SJCRH30 (cell line): ENCODE measurements at places on chromosomes 7 and 10. TPM values are rescaled to one million over a fixed set of nuclear protein-coding genes. Genes with fewer than 3 reads are reported as not detected.

- H3K36me3 ChIP-seq, result no peaks in the 10 kb centered on the region
- no peaks in the 10 kb centered on the region for H3K4me1 ChIP-seq
- H3K27ac ChIP-seq, result no peak overlapping the region
- no peak overlapping the region for H3K4me3 ChIP-seq
- no peak for DNase-seq
These were observed 182.0 kb downstream of the RPS24 start for GRCh38 chr10:78215645-78216044.

DNA sequence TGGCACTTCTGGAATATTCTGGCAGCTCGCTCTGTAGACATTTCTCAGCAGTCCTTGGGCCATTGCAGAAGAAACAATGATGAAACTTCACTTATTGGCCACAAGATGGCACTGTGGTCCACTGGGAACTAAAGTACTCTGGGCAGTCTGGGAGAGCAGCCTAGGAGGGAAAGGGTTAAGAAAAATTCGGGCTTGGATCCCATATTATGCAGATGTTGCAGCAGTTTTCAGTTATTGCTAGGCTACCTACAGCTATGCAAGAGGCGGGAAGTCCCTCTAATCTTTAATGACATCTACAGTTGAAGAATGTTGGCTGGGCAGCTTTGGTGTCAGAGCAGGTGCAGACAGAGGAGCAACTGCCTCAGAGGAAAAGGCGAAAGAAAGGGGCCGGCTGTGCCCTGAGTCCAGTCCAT, 201.7 kb upstream of the PRSS58 start:
- DNase-seq, result peak; percentile 52
- H3K4me3 ChIP-seq, result no peak overlapping the region
- H3K27ac ChIP-seq, result no peak overlapping the region
- H3K36me3 ChIP-seq, result no peaks in the 10 kb centered on the region
- H3K4me1 ChIP-seq, result peaks cover 6% of the 10 kb centered on the region; the same call in 1 of the 2 replicates

GRCh38 chr7:139613971-139614411, 90.5 kb downstream of the CLEC2L start:
- H3K4me3 ChIP-seq, result no peak overlapping the region
- no peaks in the 10 kb centered on the region for H3K4me1 ChIP-seq
- peaks cover 11% of the 10 kb centered on the region for H3K36me3 ChIP-seq
- no peaks in the 10 kb centered on the region for H3K27me3 ChIP-seq

SFTPA1 gene
- not detected in 2 replicates for total RNA-seq

GRCh38 chr7:24438232-24438631, 135.0 kb upstream of the PALS2 start:
- no peaks in the 10 kb centered on the region for H3K36me3 ChIP-seq
- H3K27ac ChIP-seq, result no peak overlapping the region
- H3K27me3 ChIP-seq, result peaks cover 3% of the 10 kb centered on the region; the same call in 1 of the 2 replicates
- DNase-seq, result no peak

LAMTOR4 gene
- total RNA-seq, result 65.4 and 84.6 TPM in 2 replicates

PRPS1L1 gene
- not detected in 2 replicates for total RNA-seq

MACC1 gene
- total RNA-seq, result 0.08 TPM in 2 replicates

CUBN gene
- total RNA-seq, result 0.34 and 2.6 TPM in 2 replicates

DNA sequence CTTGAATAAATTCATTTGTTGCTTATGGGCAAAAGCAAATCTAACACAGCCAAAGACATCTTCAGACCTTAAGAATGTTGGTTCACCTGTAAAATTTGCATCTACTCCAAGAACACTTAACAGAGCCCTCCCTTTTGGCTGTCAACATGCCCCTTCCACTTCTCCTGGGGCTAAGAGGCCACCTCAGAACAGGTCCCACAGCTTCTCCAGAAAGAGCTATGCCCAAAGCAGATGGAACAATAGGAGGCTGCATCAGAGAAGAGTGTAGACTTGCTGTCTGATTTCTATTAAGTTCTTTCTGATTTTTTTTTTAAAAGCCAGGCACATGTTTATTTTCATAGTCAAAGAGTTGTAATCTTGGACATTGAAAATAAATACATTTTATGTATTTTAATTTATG, 26.1 kb upstream of the TRIL start:
- H3K4me3 ChIP-seq, result no peak overlapping the region
- H3K4me1 ChIP-seq, result peaks cover 39% of the 10 kb centered on the region
- DNase-seq, result no peak
- no peaks in the 10 kb centered on the region for H3K36me3 ChIP-seq

- H3K27me3 ChIP-seq, result no peaks in the 10 kb centered on the region
- no peak overlapping the region for H3K27ac ChIP-seq
- no peak overlapping the region for H3K4me3 ChIP-seq
- no peaks in the 10 kb centered on the region for H3K4me1 ChIP-seq
- no peaks in the 10 kb centered on the region for H3K36me3 ChIP-seq
- no peak for DNase-seq
These were observed 213.6 kb downstream of the KIF20B start for GRCh38 chr10:89915021-89915420.

DNA sequence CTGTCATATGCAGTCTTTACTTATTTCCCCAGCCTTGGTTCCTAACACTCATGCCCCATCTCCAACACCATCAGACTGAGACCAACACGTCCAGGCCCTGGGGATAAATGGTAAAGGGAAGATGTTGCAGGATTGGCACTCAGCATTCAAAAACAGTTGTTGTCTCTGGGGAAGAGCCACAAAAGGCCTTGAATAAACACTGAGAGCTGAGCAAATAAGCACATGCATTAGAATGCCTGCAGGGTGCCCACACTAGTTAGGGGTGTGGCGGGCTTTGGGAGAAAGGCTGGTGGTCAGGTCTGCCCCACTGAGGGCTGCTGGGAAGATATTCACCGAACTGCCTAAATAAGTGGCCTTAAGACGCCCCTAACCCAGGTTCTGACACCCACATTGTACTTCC, 391.0 kb downstream of the GFRA1 start:
- H3K27me3 ChIP-seq, result no peaks in the 10 kb centered on the region
- H3K27ac ChIP-seq, result no peak overlapping the region
- no peaks in the 10 kb centered on the region for H3K36me3 ChIP-seq
- H3K4me1 ChIP-seq, result no peaks in the 10 kb centered on the region; the same call in 1 of the 2 replicates
- no peak overlapping the region for H3K4me3 ChIP-seq
- peak; percentile 55 for DNase-seq

PALD1 gene
- total RNA-seq, result 12.5 and 12.8 TPM in 2 replicates

DNA sequence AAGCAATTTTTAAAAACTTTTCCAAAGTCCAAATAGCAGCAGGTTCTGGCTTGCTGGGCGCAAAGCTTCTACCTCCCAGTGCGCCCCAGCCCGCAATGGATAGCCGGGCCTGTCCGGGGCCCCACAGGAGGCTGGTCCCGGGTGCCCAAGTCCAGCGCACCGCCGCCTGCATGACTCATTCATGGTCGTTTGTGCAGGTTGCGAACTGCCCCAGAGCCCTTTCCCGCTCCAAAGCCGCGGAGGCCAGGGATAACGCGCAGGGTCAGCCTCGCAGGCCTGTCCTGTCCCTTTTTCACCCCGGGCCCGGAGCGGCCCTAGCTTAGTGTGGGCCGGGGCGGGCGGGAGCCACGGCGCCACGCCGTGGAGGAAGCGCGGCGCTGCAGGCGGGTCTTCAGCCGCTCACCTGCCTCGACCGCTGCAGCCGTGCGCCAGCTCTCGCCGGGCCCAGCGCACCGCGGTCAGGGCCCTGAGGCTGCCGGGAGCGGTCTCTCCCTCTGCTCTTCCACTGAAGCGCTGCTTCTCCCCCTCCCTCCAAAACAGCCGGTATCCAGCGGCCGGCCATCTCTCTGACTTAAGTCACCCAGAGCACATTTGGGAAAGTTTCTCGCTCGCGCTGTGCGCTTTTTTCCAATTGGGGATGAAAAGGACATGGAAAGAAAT, 1.7 kb upstream of the EGR2 start:
- H3K4me1 ChIP-seq, result peaks cover 4% of the 10 kb centered on the region; the same call in 1 of the 2 replicates
- peak overlapping the region; percentile 95 for H3K4me3 ChIP-seq
- no peaks in the 10 kb centered on the region for H3K36me3 ChIP-seq
- H3K27ac ChIP-seq, result peak overlapping the region; percentile 81; the same call in 1 of the 2 replicates
- peak; percentile 71 for DNase-seq

DNA sequence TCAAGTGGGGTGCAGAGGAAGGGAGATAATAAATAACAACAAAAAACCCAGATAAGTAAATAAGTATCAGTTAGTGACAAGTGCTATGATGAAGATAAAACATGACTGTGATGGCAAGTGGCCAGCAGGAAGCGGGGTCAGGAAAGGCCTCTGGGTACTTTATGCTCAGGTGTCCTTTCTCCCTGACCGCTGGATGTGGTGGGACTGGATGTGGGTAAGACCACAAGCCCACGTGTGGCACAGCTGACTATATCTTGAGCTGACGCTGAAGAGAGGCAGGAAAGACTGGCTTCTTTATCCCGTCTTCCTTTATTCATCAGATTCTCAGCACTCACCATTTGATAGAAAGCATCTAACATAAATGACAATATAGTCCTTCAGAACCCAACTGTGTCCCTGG, 87.8 kb downstream of the CREB5 start:
- no peaks in the 10 kb centered on the region for H3K27me3 ChIP-seq
- peaks cover 11% of the 10 kb centered on the region for H3K4me1 ChIP-seq
- DNase-seq, result no peak
- no peaks in the 10 kb centered on the region for H3K36me3 ChIP-seq
- H3K27ac ChIP-seq, result no peak overlapping the region

SPDYE5 gene
- not detected in 2 replicates for total RNA-seq

TMEM168 gene
- total RNA-seq, result 15.5 and 16.4 TPM in 2 replicates

KNDC1 gene
- 1.1 TPM in 1 of 2 replicates, not detected in the other for total RNA-seq

DNA sequence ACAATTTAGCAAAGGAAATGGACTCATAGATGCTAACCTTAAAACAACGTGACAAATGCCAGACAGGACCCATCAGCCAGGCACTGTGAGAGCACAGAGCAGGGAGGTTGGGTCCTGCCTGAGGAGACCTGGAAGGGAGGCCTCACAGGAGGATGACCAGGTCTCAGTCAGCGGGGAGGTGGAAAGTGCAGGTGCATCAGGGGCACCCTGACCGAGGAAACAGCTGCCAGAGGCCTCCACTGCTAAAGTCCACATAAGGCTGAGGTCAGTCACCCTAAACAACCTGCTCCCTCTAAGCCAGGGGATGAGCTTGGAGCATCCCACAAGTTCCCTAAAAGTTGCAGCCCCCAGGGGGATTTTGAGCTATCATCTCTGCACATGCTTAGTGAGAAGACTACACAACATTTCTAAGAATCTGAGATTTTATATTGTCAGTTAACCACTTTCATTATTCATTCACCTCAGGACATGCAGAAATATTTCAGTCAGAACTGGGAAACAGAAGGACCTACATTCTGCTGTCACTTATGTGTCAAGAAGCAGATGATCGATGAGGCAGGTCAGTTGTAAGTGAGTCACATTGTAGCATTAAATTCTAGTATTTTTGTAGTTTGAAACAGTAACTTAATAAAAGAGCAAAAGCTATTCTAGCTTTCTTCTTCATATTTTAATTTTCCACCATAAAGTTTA, 157.6 kb upstream of the LANCL2 start:
- H3K4me3 ChIP-seq, result no peak overlapping the region
- DNase-seq, result no peak
- H3K27ac ChIP-seq, result no peak overlapping the region
- H3K36me3 ChIP-seq, result peaks cover 11% of the 10 kb centered on the region; the same call in 1 of the 2 replicates
- no peaks in the 10 kb centered on the region for H3K4me1 ChIP-seq
- no peaks in the 10 kb centered on the region for H3K27me3 ChIP-seq

GRCh38 chr7:15306296-15306695, 255.5 kb downstream of the AGMO start:
- no peaks in the 10 kb centered on the region for H3K4me1 ChIP-seq
- H3K27ac ChIP-seq, result no peak overlapping the region
- H3K27me3 ChIP-seq, result no peaks in the 10 kb centered on the region
- H3K4me3 ChIP-seq, result no peak overlapping the region
- no peak for DNase-seq
- H3K36me3 ChIP-seq, result no peaks in the 10 kb centered on the region

CAMK1D gene
- total RNA-seq, result 0.63 and 1.1 TPM in 2 replicates

GRCh38 chr10:130491693-130492050, 355.5 kb downstream of the GLRX3 start:
- no peaks in the 10 kb centered on the region for H3K27me3 ChIP-seq
- no peaks in the 10 kb centered on the region for H3K36me3 ChIP-seq
- no peak for DNase-seq
- H3K27ac ChIP-seq, result no peak overlapping the region

DNA sequence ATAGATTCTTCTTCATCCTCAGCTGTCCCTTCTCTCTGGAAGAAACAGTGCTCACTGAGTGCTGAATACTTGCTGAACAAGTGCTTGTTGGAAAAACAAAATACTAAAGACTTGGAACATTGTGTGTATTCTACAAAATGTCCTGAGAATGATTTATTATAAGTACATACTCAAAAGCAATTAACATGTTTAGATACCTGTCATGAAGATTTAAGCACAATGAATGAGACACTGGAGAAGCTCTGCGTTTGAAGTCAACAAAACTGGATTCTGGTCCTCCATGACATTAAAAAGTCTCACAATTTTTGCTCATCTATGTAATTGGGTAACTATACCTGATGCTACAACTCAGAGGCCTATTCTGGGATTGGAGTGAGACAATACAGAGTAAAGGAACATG, 34.8 kb upstream of the LAMB1 start:
- no peaks in the 10 kb centered on the region for H3K36me3 ChIP-seq
- H3K27ac ChIP-seq, result no peak overlapping the region
- no peak overlapping the region for H3K4me3 ChIP-seq
- no peak for DNase-seq
- no peaks in the 10 kb centered on the region for H3K27me3 ChIP-seq

TACR2 gene
- 0.04 TPM in 1 of 2 replicates, not detected in the other for total RNA-seq

DNA sequence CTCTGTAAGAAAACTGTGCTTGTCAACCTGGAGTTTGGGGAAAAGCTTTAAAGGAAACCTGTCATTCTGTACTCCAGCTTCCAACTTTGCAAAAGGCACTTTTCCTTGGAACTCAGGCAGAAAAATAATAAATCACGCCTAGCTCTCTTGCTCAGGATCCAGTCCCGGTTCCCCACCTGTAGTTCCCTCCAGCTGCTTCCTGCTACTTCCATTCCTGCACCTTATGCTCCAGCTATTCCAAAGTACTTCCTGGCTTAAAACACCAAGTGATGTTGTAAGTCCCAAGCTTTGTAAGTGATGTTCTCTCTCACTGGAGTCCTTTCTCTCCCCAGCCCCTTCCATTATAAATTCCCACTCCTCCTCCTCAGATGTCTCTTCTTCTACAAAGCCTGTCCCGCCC, 98.6 kb downstream of the GRM8 start:
- H3K36me3 ChIP-seq, result no peaks in the 10 kb centered on the region
- H3K4me3 ChIP-seq, result no peak overlapping the region
- H3K27ac ChIP-seq, result no peak overlapping the region
- H3K4me1 ChIP-seq, result no peaks in the 10 kb centered on the region
- DNase-seq, result no peak
- no peaks in the 10 kb centered on the region for H3K27me3 ChIP-seq

GRCh38 chr7:92603089-92603445, 12.9 kb upstream of the FAM133B start:
- DNase-seq, result no peak
- no peaks in the 10 kb centered on the region for H3K27me3 ChIP-seq
- no peak overlapping the region for H3K27ac ChIP-seq
- peaks cover under 1% of the 10 kb centered on the region; the same call in 1 of the 2 replicates for H3K4me1 ChIP-seq
- no peak overlapping the region for H3K4me3 ChIP-seq
